Stimulated activated CD4-positive, alpha-beta T cell treated with anti-CD3 and anti-CD28 coated beads, Interleukin-15, amount 100 ng/mL, for 48 hours (primary cell): ENCODE measurements at places on chromosomes 3 and 15.

DNA sequence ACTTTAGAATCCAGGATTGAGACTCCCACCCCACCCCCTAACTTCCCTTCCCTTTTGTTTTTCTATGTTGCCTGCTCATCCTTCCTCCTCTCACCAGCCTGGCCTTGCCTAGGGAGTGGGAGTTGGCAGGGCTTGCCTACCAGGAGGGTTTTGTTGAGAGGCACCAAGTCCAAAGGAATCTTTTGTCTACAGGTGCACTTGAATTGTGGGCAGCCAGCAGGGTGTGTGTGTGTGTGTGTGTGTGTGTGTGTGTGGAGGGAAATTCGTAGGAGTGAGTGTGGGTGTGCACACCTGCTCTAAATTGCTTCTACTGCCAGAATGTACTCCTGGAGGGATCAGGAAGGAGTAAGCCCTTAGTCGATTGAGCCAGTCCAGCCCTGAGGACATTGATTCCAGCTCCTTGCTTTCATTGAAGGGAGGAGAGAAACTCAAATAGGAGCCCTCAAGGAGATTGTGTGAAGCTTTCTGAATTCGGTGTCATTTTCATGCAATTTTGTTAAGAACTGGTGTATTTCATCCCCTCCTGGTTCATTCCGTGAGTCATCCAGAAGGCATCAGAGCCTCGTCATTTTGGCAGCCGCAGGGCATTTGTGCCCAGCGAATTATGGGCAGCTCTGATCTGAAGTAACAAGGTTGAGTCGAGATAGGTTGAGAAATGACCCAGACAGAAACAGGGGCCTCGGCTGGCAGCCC lies 112.1 kb downstream of the SLCO3A1 start:
- DNase-seq = no peak

DNA sequence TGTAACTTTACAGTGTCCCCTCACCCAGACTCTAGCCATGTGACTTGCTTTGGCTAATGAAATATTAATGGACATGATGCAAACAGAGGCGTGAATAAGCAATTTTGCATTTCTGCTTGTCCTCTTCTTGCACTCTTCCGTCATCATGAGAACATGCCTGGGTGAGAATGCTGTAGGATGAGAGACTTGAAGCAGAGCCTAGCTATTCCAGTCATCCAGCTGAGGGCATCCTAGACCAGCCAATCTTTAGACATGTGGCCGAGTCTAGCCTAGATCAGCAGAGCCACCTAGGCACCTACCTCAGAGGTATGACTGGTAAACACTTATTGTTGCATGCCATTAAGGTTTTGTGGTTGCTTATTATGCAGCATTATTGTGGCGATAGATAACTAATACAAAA lies 450.5 kb upstream of the AZI2 start:
- no peak for DNase-seq

GRCh38 chr3:23923786-23924185 lies 6.9 kb downstream of the RPL15 start:
- no peak for DNase-seq

GRCh38 chr3:151319628-151320027 lies 3.0 kb upstream of the GPR87 start:
- no peak for DNase-seq

GRCh38 chr3:71389911-71390573 lies 193.5 kb downstream of the FOXP1 start:
- no peak for DNase-seq

DNA sequence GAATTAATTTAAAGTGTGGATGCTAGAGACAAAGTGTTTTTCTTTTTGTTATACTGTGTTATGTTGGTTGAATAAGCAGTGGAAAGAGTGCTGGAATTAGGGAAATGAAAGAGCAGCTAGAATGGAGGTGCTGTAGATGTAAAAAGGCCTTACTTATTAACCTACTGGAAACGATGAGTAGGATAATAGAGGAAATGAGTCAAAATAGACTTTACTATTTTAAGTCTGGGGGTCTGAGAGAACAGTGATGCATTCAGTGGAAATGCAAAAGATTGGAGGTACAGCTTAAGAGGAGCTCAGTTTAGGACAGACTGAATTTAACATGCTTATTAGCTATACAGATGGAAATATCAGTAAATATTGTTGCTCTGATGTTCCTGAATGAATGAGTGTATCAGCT lies 674.0 kb downstream of the OTOL1 start:
- no peak for DNase-seq

GRCh38 chr3:119469418-119470189 lies 841 bp downstream of the POGLUT1 start:
- no peak for DNase-seq

GRCh38 chr15:31499236-31499952 lies 172.8 kb downstream of the KLF13 start:
- DNase-seq = no peak

- DNase-seq = no peak
These were observed 19.8 kb upstream of the NUDT16 start for GRCh38 chr3:131361464-131362421.

- no peak for DNase-seq
These were observed 304.0 kb downstream of the UACA start for GRCh38 chr15:70459312-70459711.

DNA sequence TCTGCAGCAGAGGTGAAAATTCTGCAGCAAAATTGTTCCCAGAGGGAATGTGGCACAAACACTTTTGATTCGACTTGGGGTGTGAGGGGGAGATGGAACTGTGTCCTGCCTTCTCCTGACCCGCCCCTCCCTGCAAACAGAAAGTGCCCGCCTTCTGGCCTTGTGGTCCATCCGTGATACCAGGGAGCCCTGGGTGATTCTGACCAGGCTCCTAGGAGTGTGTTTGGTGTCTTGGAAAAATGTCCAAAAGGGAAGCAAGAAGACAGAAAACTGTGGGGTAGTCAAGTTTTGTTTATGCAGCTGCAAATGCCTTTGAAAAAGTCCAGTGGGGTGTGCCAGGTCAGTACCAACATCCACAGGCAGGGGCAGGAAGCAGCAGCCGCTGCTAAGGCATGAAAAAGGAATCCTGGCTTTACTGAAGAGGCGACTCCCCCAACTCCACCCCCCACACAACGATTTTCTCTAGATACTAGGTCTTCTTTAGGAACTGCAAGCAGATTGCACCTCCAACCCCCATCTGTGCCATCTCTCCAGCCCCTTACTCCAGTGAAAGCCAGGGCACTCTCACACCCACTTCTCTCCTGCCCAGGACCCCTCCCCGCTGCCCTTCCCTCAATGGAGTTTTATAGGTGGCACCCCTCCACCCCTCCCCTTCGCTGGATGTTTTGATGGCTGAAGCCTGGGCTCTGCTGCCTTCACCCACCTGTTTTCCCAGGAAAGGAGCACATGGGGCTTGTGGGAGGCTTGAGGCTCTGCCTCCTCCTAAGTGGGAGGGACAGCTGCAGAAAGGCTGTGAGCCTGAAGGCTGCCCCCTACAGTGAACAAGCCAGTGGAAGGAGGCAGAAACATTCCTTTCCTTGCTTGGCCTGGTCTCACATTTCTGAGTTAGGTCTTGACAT lies 82.4 kb upstream of the HERC1 start:
- DNase-seq = no peak

DNA sequence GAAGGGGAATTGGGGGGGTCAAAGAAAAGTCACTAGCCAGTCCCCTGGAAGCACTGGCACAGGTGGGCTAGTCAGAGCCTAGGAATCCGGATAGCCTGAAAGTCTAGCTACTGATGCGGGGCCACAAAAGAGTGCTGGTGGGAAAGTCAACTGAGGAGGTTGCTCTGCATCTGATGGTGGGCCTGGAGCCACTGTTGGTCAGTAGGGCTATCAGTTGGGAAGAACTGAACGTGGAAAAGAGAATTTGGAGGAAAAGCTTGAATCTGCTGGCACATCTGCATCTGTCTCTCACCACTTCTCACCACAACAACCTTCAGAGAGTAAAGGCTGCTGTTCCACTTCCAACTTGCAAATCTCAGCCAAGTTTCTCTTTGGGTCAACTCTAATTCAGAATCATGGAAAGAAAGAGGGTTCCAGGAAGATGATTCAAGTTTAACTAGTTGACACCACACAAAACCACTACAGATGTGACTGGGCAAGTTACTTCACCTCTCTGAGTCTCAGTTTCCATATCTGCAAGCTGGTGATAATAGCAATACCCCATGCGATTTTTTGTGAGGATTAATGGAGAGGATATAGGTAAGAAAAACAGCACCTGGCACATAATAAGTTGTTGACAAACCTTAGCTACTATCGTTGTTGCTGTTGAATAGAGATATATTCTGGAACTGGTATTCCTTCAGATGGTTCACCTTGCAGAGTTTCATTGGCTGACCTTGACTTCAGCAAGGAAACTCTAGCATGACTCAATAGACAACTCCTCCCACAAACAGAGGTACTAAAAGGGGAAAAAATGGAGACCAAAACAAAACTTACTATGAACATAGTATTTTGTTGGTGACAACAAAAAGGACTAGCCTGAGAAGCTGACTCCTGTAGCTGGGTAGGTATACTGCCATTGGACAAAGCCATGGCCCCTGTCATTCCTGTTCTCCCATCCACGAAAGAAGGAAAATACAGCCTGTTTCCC lies 280.2 kb upstream of the STT3B start:
- no peak for DNase-seq

- no peak for DNase-seq
These were observed 332.3 kb downstream of the FOXP1 start for GRCh38 chr3:71251156-71251775.

GRCh38 chr3:171417813-171418212 lies 42.4 kb downstream of the TNIK start:
- no peak for DNase-seq

DNA sequence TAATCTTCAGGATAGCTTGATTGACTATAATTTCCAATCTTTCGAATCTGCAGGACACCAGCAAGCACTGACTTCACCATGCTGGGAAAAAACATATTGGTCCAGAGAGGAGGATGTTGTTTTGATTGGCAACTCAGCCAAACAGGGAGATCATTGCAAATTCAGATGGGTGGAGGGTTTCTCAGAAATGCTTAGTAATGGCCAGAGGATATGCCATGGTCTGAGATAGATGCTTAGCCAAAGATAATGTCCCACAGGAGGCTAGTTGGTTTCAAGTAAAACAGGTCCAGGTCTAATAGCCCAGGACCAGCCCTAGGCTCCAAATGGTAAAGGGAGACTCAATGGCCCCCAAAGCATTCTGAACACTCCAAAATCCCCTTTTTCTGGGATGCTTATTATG lies 46.7 kb upstream of the CCDC80 start:
- DNase-seq = no peak

DNA sequence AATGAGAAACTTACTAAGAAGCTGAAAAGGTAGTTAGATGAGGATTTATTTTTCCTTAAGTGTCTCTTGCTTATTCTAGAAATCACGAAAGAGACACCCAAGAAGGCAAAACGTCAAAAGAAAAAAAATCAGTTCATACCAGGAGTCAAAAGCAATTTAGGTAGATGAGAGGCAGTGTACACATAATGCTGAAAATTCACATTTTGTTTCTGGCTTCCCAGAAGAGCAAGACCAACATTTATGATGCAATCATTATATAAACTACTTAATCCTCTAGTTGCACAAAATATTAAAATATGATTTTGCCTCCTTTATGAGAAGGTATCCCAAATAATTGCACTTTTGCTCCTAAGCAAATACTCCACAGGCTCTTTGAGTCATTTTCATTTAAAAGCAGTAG lies 228.0 kb downstream of the FMN1 start:
- DNase-seq = no peak

GRCh38 chr3:48697952-48698351 lies 12.2 kb upstream of the NCKIPSD start:
- no peak for DNase-seq

DNA sequence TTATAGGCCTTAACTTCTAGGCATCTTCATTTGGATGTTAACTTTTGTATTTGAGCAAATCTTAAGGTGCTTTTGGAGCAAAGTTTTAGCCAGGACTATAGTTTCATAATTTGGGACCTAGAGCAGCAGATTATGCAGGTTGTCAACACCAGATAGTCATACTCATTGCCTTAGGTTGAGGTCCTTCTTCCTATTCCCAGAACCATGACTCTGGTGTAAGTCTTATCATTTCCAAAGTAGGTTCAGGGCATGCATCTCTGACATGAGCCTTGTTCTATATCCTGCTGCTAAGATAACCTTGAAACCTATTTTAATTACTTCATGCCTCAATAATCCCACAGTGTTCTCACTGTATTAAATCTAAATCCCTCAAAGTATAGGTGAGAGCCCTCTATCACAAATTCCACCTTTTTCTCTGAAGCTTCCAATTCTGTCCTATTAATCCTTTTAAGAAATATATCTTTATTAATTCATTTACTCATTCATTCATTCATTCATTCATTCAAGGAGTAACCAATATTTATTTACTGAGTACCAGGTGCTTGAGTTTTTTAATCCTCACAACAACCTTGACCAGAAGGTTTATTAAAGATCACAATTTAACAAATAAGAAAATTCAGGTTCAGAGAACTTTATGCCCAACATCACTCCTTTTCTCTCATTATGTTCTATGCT lies 2.7 kb upstream of the FNDC3B start:
- DNase-seq = no peak

- DNase-seq = no peak
These were observed 73.1 kb upstream of the TSPAN3 start for GRCh38 chr15:77144026-77144425.

GRCh38 chr3:196284396-196284795 lies 3.1 kb downstream of the PCYT1A start:
- DNase-seq = no peak

GRCh38 chr3:155441506-155441905 lies 148.0 kb upstream of the STRIT1 start:
- no peak for DNase-seq

DNA sequence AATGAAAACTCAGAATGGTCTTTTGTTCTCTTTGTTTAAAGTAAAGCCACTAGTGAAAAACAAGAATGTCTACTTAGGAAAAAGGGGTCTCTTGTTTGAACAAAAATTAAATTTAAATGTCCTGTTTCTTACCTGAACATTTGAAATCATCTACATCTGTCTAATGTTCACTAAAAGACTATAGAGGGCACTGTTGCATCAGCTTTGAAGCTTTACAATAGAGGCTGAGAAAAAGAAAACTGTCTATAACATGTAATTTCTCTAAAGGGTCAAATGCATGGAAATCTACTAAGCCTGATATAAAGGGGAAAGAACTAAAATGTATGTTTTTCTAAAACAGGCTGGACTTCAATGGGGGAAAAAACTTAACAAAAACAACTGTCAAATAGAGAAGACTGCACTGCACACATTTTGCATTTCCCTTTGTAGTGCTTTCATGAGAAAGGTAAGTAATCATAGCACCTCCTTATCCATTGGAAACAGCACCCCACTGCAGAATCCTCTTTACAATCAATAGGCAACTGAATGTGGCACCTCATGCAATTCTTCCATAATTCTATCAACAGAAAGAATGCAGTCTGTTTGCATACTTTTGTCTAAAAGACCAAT lies 26.3 kb downstream of the DPH6 start:
- no peak for DNase-seq

GRCh38 chr3:86830566-86830965 lies 160.4 kb downstream of the VGLL3 start:
- DNase-seq = no peak

DNA sequence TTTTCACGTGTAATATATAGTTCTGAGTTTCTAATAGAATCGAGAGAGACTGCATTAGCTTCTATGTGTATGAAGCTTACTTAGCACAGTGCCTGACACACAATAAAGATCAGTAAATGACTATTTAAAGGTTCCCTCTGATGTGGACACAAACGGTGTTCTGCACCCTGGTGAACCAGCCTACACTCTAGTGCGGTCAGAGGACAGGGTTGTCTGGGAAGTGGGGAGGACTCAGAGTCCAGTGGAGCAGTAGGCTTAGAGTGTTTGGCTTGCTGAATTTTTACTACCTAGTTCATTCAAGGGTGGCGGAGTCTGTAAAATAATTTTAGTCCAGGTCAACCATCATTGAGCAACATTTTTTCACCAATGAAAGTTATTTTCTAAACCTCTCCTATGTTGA lies 77.8 kb downstream of the DIPK2A start:
- no peak for DNase-seq

- no peak for DNase-seq
These were observed 14.8 kb downstream of the MYL3 start for GRCh38 chr3:46848271-46849044.
